ENCODE measurements at places on chromosomes 4 and X.

DNA sequence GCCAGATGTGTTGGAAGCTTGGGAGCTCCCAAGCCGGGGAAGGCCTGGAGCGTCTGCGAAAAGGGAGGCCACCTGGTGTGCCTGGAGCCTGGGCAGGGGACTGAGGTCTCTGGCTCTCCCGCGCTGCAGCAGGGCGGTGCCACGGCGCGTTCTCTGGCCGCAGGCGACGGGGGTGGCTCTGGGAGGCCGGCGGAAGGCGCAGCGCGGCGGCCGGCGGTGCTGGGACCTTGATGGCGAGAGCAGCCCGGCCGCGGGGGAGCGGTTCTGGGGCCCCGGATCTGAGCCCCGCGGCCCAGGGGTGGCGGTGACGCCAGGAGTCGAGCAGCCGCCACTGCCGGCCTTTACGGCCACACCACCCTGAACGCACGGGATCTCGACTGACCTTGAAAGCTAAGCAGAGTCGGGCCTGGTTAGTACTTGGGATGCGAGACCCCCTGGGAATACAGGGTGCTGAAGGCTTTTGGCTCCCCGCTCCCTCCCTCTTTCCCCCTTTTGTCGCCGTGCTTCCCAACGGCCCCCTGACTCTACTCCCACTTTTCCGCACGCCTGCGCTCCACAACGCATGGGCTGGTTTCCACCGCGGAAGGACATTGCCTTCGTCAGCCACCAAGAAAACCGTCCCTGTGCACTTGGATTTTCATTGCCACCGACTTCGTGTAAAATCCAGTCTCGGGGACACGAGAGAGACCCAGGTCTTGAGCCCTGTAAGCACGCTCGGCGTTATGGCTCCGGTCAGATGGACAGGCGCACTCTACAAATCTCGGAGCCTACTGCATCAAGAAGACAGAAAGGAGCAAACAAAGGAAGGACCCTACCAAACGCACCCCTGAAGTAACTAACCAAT, 9.5 kb downstream of the FRG2 start:
- peak; percentile 5 for DNase-seq

GRCh38 chr4:74934016-74934831, 1.3 kb downstream of the PARM1 start:
- DNase-seq, result peak; percentile 3

- no peak for DNase-seq
Observed at GRCh38 chr4:61406677-61407076, 206.6 kb downstream of the ADGRL3 start.

- no peak for DNase-seq
Observed at GRCh38 chrX:118633530-118633929, 93.9 kb upstream of the IL13RA1 start.

GRCh38 chr4:74504212-74504611, 59.3 kb downstream of the AREG start:
- no peak for DNase-seq

GRCh38 chr4:78775303-78776078, 659 bp upstream of the BMP2K start:
- DNase-seq, result peak; percentile 88

GRCh38 chr4:105598052-105598451, 45.6 kb downstream of the ARHGEF38 start:
- no peak for DNase-seq

DNA sequence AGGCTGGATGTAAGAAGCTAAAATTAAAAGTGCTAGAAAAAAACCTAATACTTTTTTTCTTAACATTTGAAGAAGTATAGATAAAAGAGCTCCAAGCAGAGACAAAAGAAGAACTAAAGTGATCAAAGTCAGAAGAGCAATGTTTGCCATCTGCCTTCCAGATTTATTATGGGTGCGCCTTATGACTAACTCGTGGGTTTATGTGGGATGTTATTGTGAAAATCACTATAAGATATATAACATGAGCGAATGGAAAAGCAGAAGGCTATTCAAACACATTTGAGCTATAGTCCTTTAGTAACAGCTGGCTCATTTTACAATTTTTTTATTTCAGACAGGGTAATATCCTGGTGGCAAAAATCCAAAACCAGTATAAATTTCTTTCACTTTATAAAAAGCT, 1040.7 kb downstream of the RAPGEF2 start:
- no peak for DNase-seq

DNA sequence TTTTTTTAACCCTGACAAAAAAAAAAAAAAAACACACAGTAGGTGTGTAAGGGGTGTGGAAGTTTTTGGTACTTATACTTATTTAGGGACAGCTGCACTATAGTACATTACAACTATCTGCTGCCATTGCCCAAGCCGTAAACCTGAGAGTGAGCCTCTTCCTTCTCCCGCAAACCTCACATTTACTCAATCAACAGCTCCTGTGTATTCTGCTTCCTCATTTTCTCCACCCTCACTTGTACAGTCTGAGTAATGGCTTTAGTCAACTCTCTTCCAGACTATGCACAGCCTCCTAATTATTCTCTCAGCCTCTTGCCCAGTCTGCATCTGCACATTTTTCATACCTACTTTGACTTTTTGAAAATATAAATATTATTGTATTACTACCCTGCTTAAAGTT, 362.0 kb downstream of the ADAM29 start:
- no peak for DNase-seq

- DNase-seq, result no peak
Observed at GRCh38 chr4:173680278-173680677, 150.2 kb upstream of the HAND2 start.

GRCh38 chr4:182405087-182405486, 161.9 kb downstream of the TENM3 start:
- DNase-seq, result no peak

GRCh38 chr4:72275381-72275780, 243.6 kb downstream of the NPFFR2 start:
- no peak for DNase-seq

- no peak for DNase-seq
Observed at GRCh38 chrX:133294126-133294525, 76.0 kb upstream of the TFDP3 start.

- DNase-seq, result no peak
Observed at GRCh38 chr4:62407534-62407933, 1207.4 kb downstream of the ADGRL3 start.

- DNase-seq, result peak; percentile 21
Observed at GRCh38 chr4:8940792-8941491, 69.3 kb upstream of the HMX1 start.

DNA sequence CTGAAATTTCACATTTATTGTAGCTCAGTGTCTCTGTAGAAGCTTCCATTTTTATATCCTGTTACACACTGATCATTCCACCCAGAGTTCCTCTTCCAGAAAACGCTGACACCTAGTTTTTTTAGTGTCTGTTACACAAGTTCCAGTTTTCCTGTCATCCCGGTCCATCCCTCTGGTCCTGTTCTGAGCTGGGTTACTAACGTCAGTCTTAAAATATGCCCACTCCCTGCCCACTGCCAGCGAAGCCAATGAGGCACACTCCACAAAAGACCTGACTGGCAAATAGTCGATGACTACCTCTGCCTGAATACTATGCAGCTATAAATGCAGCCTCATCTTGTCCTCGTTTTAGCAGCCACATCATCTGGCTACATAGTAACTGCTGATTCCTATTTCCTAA, 30.9 kb upstream of the DDX3X start:
- no peak for DNase-seq

- no peak for DNase-seq
Observed at GRCh38 chr4:101050088-101050836, 297.1 kb downstream of the PPP3CA start.

DNA sequence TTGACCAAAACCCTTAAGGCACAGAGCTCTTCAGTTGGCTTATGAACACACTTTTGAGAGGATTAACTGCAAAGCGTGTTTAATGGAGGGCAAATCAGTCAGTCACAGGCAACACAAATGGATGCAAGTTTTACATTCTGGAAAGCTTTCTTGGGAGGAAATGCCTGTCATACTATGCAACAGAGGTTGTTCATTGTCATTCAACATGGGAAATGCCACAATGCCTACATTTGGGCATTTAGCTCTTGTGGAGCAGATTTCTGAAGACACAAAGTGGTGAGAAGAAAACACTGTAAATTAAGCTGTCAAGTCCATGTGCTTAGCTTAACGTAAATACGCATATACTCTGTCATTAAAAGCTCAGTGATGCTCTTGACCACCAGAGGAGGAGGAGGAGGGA, 41.1 kb downstream of the CBLL2 start:
- no peak for DNase-seq

GRCh38 chr4:48028696-48029095, 12.1 kb downstream of the NIPAL1 start:
- no peak for DNase-seq

GRCh38 chr4:64174247-64174882, 234.9 kb downstream of the TECRL start:
- no peak for DNase-seq

- no peak for DNase-seq
Observed at GRCh38 chr4:5854929-5855328, 38.0 kb downstream of the CRMP1 start.

- DNase-seq, result no peak
Observed at GRCh38 chr4:15143551-15143950, 141.3 kb downstream of the CPEB2 start.

DNA sequence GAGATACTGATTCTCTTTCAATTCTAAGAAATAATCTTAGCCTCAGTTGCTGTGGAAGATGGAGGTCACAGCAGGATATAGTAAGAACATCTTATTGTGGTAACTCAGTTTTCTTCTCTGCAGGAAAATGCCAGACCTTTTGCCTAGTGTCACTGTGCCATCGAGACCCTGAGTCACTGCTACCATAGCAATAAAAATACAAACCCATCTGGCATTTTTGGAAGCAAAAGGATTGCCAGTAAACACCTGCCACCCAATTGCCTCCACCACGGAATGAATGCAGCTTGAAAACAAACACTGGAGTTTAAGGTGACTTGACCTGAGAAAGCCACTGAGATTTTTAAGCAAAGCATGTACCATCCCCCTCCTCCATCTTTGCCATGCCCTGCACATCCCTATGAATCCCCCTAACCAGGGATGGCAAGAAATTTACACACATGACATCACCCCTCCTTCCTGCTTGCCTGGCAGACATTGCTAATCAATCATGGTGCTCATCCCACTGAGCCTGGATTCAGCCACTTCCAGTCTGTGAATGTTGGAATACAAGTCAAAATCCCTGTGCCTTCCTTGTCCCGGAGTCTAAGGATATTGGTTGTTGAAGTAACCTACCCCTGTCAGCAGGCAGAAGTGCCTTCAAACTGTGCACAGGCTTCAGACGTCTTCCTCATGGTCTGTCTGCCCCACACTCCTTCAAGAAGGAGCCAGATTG, 59.6 kb upstream of the MAMLD1 start:
- DNase-seq, result no peak

DNA sequence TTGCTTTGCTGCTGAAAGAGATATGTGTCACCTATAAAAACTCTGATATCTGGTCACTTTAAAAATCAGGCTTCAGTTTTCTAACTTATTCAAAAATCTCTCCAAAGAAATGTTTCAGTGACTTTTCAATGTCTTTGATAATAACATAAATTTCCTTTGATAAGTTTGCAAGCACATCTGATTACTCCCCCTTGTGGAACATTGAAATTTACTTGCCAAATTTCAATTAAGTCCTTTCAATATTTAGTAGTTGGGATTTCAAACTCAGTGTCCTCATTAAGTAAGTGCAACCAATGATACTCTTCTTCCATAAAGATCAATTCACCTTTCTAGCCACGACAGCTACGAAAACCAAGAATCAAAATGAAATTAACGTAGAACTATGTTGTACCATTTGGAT, 151.3 kb upstream of the FAM47C start:
- DNase-seq, result no peak

DNA sequence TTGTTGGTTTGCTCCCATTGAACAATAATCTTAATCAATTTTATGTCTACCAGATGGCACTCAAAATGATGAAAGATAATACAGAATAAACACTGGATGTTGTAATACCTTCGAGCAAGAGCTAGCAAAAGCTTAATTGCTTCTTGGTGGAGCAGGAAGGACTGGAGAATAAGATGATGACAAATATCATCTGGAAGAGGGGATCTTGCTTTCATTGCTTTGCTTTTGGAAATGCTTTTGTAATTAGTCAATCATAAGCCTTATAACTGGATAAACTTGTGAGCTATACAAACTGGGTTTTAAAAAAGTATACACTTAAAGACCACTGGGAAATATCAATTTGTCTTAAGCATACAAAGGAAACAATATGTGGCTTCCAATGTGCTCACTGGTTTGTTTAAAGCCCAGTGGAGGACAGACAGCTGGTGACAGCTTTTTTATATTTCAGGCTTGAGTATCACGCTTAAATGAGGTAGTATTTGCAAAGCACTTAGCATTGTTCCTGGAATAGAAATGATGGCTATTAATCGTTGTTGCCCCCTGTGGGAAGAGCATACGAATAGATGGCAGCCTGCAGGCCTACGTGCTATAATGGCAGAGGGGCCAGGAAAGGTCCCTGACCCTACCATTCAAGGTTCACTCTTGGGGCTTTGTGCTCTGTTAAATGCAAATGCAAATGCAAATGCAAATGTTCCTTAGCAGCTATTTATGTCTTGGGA, 61.2 kb downstream of the TMEM150C start:
- DNase-seq, result no peak

DNA sequence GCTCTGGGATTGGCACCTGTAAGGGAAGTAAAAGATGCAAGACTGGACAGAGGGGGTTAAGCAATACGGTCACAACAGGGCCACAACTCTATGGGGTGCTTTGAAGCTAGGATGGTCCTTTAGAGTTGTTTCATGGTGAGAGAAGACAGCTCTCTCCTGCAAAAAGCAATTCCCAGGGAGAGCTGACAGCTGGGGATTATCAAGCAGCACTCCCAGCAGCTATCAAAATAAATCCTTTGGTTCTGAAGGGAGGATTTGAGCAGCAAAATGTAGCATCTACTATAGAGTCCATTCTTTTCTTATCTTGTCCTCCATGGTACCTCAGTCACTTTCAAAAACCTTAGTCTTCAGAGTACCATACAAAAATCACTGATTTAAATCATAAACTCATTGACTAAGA, 35.1 kb upstream of the AP1AR start:
- no peak for DNase-seq

GRCh38 chrX:39261446-39262147, 460.3 kb downstream of the MID1IP1 start:
- peak; percentile 9 for DNase-seq

GRCh38 chr4:31548021-31548420, 827.9 kb downstream of the PCDH7 start:
- no peak for DNase-seq

GRCh38 chrX:154002215-154002719, 17.4 kb downstream of the IRAK1 start:
- peak; percentile 64 for DNase-seq

DNA sequence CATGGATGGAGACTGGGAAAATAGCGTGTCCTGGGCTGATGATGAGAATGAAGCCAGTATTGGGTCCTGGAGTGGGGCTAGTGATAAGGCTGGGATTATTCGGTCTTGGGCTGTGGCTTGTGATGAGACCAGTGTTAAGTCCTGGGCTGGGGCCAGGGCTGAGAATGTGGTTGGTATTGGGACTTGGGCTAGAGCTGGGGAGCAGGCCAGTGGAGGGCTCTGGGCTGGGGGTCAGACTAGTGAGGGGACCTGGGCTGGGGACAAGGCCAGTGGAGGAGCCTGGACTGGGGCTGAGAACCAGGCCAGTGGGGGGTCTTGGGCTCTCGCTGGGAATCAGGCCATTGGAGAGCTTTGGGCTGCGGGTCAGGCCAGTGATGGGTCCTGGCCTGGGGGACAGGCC, 6.7 kb downstream of the ARMCX4 start:
- DNase-seq, result no peak

Measured in stimulated activated CD4-positive, alpha-beta T cell treated with anti-CD3 and anti-CD28 coated beads, Interleukin-15, amount 100 ng/mL, for 24 hours (primary cell).